ENCODE measurements at places on chromosomes 7 and 10. TPM values are rescaled to one million over a fixed set of nuclear protein-coding genes. Genes with fewer than 3 reads are reported as not detected.
A peak's percentile ranks its signal among the peaks of the same experiment; 100 is the strongest.

- no peak for DNase-seq
- no peak overlapping the region for H3K4me3 ChIP-seq
- no peaks in the 10 kb centered on the region for H3K27me3 ChIP-seq
- no peak overlapping the region for H3K27ac ChIP-seq
- H3K4me1 ChIP-seq, result no peaks in the 10 kb centered on the region
These were observed 218.2 kb upstream of the KMT2E start for GRCh38 chr7:104795616-104796398.

- H3K36me3 ChIP-seq, result peaks cover 14% of the 10 kb centered on the region
- H3K27me3 ChIP-seq, result no peaks in the 10 kb centered on the region
- no peaks in the 10 kb centered on the region for H3K4me1 ChIP-seq
- DNase-seq, result no peak
- H3K4me3 ChIP-seq, result no peak overlapping the region
These were observed 33.3 kb upstream of the SH2B2 start for GRCh38 chr7:102253066-102253972.

- H3K4me1 ChIP-seq, result no peaks in the 10 kb centered on the region
- no peak overlapping the region for H3K4me3 ChIP-seq
- H3K27me3 ChIP-seq, result no peaks in the 10 kb centered on the region
- peaks cover 72% of the 10 kb centered on the region for H3K36me3 ChIP-seq
These were observed 13.6 kb downstream of the NSMCE4A start for GRCh38 chr10:121961456-121961855.

GRCh38 chr7:82566752-82567151 lies 123.2 kb upstream of the CACNA2D1 start:
- H3K27me3 ChIP-seq, result no peaks in the 10 kb centered on the region
- H3K4me3 ChIP-seq, result no peak overlapping the region
- no peak overlapping the region for H3K27ac ChIP-seq
- no peaks in the 10 kb centered on the region for H3K36me3 ChIP-seq
- DNase-seq, result no peak

GRCh38 chr7:92569137-92569536 lies 21.1 kb downstream of the FAM133B start:
- no peaks in the 10 kb centered on the region for H3K27me3 ChIP-seq
- H3K4me3 ChIP-seq, result no peak overlapping the region
- no peak overlapping the region for H3K27ac ChIP-seq
- DNase-seq, result no peak
- peaks cover 1% of the 10 kb centered on the region for H3K4me1 ChIP-seq

DNA sequence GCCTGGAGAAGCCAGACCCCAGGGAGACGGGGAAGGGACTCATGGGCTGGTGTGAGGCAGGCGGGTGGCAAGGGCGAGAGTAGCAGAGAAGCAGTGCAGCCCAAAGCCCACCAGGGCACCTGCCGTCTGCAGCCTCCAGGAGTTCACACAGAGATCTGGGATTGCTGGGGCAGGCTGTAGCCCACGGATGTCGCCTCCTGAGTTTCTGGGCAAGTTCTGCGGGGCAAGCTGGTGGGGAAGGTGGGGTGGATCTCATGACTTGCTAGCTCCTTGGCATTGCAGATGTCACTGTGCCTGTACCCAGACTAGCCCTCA lies 6.0 kb downstream of the ADCK2 start:
- H3K27ac ChIP-seq, result no peak overlapping the region
- H3K4me3 ChIP-seq, result no peak overlapping the region
- H3K36me3 ChIP-seq, result peaks cover 16% of the 10 kb centered on the region
- no peak for DNase-seq
- H3K4me1 ChIP-seq, result peaks cover 5% of the 10 kb centered on the region

GRCh38 chr7:23246555-23246954 lies at the start of gene GPNMB:
Gene GPNMB (plus strand): TSS chr7:23246775. CDS start chr7:23246858, 83 bp downstream.
- H3K4me1 ChIP-seq, result no peaks in the 10 kb centered on the region
- H3K27me3 ChIP-seq, result peaks cover 9% of the 10 kb centered on the region

GRCh38 chr10:83816942-83817341 lies 322.4 kb upstream of the GHITM start:
- H3K4me3 ChIP-seq, result no peak overlapping the region
- H3K36me3 ChIP-seq, result no peaks in the 10 kb centered on the region
- no peak overlapping the region for H3K27ac ChIP-seq
- H3K27me3 ChIP-seq, result no peaks in the 10 kb centered on the region

DNA sequence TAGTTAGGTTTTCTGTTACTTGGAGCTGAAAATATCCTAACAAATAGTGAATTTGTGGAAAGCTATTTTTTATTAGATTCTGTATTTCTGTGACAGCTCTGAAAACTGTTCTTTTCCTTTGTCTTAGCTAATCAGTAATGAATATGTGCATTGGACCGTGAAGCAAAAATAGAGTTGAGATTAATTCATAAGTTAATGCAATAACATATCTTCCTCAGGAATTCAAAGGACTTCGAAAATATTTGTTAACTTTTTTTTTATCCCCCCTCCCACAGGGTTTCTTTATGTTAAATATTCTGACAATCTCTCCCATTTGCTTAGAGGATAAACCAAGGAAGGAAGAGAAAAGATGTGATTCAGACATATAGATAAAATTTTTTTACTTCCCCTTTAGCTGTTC lies 101.4 kb downstream of the PODXL start:
- no peak overlapping the region for H3K27ac ChIP-seq
- no peaks in the 10 kb centered on the region for H3K27me3 ChIP-seq
- peaks cover 49% of the 10 kb centered on the region for H3K36me3 ChIP-seq
- H3K4me3 ChIP-seq, result no peak overlapping the region

DNA sequence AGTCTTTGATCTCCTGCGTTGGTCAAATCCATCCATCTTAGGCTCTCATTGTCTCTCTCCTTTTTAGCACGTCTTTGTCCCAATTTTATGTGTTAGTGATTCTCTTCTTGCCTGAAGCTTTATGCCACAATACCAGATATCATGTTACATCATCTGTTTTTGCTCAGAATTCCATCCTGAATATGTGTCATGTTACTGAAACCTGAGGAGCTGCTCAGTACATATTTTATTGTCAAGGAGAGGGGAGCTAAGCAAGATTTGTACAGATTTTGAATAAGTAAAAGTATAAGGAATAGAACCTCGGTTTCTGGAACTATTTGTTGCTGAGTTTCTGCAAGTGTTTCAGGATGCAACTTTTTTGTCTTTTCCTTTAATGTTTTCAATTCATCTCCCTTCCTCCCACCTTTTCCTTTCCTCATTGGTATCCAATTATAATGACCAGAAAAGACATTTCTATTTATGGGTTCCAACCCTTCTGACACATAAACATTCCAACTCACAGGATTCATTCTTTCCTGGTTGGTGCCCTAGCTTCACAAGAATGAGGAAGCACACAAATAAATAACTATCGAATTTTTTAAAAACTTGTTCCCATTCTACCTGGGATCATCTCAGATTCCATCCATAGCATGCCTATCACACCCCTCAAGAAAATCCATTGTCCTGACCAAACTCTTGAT lies 291.8 kb downstream of the CRPPA start:
- no peaks in the 10 kb centered on the region for H3K4me1 ChIP-seq
- no peaks in the 10 kb centered on the region for H3K36me3 ChIP-seq
- no peaks in the 10 kb centered on the region for H3K27me3 ChIP-seq
- H3K4me3 ChIP-seq, result no peak overlapping the region

GRCh38 chr10:507908-508444 lies 181.5 kb downstream of the DIP2C start:
- no peaks in the 10 kb centered on the region for H3K36me3 ChIP-seq
- peaks cover 9% of the 10 kb centered on the region for H3K4me1 ChIP-seq
- DNase-seq, result no peak
- no peak overlapping the region for H3K27ac ChIP-seq
- peaks cover 65% of the 10 kb centered on the region for H3K27me3 ChIP-seq

GRCh38 chr10:47198221-47198620 lies 101.8 kb upstream of the GDF10 start:
- H3K27me3 ChIP-seq, result no peaks in the 10 kb centered on the region
- DNase-seq, result peak; percentile 41
- H3K27ac ChIP-seq, result peak overlapping the region; percentile 32
- H3K4me3 ChIP-seq, result no peak overlapping the region
- H3K36me3 ChIP-seq, result no peaks in the 10 kb centered on the region

DNA sequence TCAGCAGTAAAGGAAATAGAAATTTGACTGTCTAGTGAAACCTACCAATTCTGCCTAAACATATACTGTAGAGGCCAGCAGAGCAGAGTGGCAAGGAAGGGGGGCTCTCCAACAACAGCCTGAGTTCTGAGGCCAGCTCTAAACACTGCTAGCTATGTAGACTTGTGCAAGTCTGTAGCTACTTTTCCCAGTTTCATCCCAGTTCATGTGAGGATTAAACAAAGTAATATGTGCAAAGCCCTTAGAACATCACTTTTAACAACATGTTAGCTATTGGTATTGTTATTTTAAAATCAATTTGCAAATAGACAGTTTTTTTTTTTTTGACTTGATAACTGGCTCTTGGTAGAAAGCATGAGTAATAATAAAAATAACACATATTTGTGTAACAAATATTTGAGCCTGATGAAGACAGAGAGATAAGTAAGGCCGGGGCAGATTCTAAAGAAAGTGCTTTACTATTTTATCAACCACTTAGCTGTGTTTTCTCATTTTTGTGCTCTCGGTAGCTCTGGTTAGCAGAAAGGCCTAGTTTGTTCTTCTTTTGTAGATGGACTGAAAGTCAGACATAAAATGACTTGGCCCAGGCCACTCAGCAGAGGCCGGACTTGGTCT lies 9.3 kb downstream of the CHST12 start:
- H3K4me1 ChIP-seq, result no peaks in the 10 kb centered on the region
- no peak overlapping the region for H3K27ac ChIP-seq
- no peak overlapping the region for H3K4me3 ChIP-seq

DNA sequence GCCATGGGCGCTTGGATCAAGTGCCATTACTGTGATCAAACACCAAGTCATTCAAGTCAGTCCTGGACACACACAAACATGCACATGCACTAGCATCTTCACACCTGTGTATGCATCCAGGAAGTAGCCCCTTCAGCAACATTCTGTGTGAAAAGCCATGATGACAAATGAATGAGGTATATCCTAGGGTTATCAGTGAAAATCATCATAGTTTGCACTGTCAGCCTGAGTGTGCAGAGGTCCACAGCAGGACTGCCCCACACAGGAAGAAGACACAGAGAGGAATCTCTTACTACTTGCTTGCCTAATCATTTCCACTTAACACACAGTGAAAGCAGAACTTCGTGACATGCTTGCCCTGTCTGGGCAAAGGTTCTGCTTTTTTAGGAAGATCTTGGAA lies 184.0 kb upstream of the ADO start:
- H3K27ac ChIP-seq, result no peak overlapping the region
- DNase-seq, result no peak
- H3K27me3 ChIP-seq, result no peaks in the 10 kb centered on the region
- H3K36me3 ChIP-seq, result no peaks in the 10 kb centered on the region

DNA sequence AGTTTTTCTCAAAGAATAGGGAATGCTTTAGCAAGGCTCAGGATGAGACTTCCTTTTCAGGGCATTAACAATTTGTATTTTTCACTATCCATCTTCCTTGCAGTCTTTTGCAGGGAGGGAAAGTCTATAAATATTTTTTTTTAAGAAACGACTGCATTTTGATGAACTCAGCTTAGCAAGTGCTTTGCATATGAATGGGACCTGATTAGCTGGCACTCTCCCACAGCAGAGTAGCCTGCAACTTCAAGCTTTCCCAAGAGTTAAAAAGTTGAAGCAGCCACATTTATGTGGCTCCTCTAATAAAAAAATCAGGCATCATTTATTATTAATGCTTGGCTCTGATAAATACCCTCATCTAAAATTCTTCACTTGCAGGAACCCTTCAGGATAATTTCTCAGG lies 134.0 kb downstream of the GRID1 start:
- no peak overlapping the region for H3K4me3 ChIP-seq
- no peaks in the 10 kb centered on the region for H3K36me3 ChIP-seq
- no peaks in the 10 kb centered on the region for H3K27me3 ChIP-seq
- peaks cover 5% of the 10 kb centered on the region for H3K4me1 ChIP-seq
- DNase-seq, result no peak

GRCh38 chr7:158758586-158759244 lies 54.1 kb upstream of the NCAPG2 start:
- H3K36me3 ChIP-seq, result peaks cover 58% of the 10 kb centered on the region
- no peak overlapping the region for H3K27ac ChIP-seq
- no peaks in the 10 kb centered on the region for H3K4me1 ChIP-seq
- H3K27me3 ChIP-seq, result no peaks in the 10 kb centered on the region
- H3K4me3 ChIP-seq, result no peak overlapping the region

GRCh38 chr10:133452453-133452852 lies 1.3 kb upstream of the SCART1 start:
- no peaks in the 10 kb centered on the region for H3K27me3 ChIP-seq
- no peaks in the 10 kb centered on the region for H3K36me3 ChIP-seq
- no peak overlapping the region for H3K27ac ChIP-seq
- H3K4me1 ChIP-seq, result no peaks in the 10 kb centered on the region
- H3K4me3 ChIP-seq, result no peak overlapping the region

GRCh38 chr7:11775401-11775800 lies 56.6 kb downstream of the THSD7A start:
- no peak overlapping the region for H3K27ac ChIP-seq
- H3K4me1 ChIP-seq, result no peaks in the 10 kb centered on the region
- DNase-seq, result no peak
- no peaks in the 10 kb centered on the region for H3K27me3 ChIP-seq
- H3K4me3 ChIP-seq, result no peak overlapping the region
- H3K36me3 ChIP-seq, result no peaks in the 10 kb centered on the region

- H3K4me1 ChIP-seq, result no peaks in the 10 kb centered on the region
- no peaks in the 10 kb centered on the region for H3K36me3 ChIP-seq
- no peak overlapping the region for H3K27ac ChIP-seq
- H3K27me3 ChIP-seq, result no peaks in the 10 kb centered on the region
- H3K4me3 ChIP-seq, result no peak overlapping the region
These were observed 116.0 kb downstream of the ATRNL1 start for GRCh38 chr10:115209133-115209532.

DNA sequence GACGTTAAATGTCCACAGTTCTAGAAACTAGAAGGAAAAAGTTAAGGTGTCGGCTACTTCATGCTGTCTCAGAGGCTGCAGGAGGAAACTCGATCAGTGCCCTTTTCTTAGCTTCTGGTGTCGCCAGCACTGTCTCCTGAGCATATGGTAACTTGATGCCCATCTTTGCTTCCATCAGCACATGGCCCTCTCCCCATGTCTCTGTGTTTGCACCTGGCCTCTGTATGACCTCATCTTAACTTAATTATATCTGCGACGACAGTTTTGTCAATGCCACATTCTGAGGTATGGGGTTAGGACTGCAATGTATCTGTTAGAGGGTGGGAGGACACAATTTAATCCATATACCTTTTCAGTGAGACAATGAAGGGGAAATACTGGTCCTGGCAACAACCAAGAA lies 449.9 kb downstream of the POM121L12 start:
- H3K27ac ChIP-seq, result no peak overlapping the region
- no peak for DNase-seq
- no peak overlapping the region for H3K4me3 ChIP-seq
- H3K4me1 ChIP-seq, result no peaks in the 10 kb centered on the region

The YAE1 gene
- 30.0 TPM for total RNA-seq

The STRIP2 gene
- total RNA-seq, result 15.8 TPM

The ABCA13 gene
- total RNA-seq, result 0.04 TPM

The ADRA2A gene
- total RNA-seq, result not detected

The MPP7 gene
- total RNA-seq, result 4.1 TPM

The ESYT2 gene
- total RNA-seq, result 30.7 TPM

The AGR2 gene
- not detected for total RNA-seq

The CYP3A4 gene
- not detected for total RNA-seq
